Fibroblast of pulmonary artery (primary cell): ENCODE measurements at places on chromosomes 3 and 15.
A peak's percentile ranks its signal among the peaks of the same experiment; 100 is the strongest.

DNA sequence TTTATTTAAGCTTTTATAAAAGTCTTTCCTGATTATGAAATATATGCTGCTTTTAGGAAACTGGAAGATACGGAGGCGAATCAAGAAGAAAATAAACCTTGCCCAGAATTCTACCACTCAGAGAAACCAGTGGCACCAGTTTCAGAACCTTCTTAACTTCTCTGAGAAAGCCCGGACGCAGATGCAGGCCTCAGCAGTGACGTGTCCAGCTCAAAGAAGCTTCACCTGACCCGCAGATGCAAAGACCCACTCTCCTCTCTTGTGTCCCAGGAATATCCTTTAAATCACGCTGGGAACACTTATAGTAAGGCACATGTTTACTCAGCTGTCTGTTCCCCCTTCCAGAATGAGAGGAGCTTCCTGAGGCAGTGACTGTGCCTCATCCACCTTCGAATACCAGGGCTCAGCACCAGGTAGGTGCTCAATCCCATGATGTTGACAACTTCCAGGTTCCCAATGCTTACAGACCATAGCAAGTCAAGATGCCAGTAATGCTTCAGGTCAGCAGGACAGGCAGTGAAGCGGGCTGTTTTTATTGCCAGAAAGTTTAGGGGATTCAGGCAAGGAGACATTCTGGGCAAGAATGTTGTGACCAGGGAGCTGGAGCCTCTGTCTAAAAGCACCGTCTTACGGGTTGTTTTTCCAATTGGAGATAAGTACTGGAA is 39.9 kb upstream of the LDHAL6B start:
- no peak for DNase-seq

- no peak for DNase-seq
These were observed 150.8 kb downstream of the ATP10A start for GRCh38 chr15:25712192-25712960.

DNA sequence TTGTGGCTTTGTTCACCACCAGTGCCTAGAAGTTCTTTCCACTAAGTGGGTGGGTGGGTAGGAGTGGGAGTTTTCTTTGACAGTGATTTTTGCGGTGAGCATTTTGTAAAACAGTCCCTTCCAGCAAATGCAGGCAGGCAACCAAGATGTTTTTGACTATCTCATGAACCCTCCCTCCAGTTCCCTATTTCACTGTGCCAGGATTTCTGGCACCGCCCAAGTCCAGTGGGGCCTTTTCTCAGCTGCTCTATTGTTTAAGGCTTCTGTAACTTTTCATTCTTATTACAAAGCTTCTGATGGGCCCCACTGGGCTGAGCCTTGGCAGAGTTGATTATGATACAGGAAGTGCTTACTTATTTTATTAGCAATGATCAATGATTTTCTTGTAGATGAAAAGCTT is 236.0 kb downstream of the EDEM1 start:
- no peak for DNase-seq

DNA sequence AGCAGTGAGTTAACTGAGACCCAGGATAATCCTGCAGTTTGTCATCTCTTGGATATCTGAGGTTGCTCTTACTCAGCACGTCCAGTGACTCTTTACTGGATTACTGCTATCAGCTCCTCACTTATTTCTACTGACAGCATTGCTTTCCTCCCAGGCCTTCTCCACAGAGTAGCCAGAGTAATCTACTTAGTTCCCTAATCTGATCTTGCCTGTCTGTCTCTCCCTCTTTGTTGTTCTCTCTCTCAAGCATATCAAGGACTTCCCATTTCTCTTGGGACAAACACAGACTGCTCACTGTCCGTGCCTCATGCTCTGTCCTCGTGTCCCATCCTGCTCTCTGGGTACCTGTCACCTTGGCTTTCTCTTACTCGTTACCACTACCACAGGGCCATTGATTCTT is 376.2 kb downstream of the FEZF2 start:
- no peak for DNase-seq

DNA sequence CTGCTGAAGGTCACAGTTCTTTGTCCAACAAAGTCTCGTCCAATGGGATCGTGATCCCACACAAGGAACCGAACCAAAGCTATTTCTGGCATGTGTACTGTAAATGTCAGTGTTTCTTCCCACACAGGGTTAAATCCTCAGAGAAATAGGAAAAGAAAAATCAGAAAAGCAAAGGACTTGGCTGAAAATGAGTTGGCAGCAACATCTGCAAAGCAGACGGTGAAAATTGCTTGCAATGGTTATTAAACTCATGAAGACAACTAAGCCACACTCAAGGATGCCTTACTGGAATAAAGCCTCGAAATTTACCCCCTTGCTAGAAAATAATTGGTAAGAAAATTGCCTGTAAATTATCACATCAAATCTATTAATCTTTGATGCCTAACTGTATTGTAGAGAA is 195.2 kb upstream of the STRIT1 start:
- no peak for DNase-seq

DNA sequence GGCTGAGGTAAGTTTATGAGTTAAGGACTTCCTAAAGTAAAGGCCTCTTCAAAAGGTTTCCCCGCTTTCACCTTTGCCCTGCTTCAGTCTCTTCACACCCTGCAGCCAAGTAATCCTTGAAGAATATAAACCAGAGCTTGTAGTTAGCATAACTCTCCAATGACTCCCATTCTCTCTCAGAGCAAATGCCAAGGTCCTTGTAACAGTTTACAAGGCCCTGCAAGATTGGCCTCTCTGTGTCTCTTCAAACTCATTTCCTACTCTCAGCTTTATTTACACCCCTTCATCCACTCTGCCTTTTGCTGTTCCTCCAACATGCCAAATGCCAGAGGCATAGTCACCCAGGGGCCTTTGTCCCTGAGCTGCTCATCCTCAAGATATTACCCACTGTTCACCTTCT is 60.5 kb upstream of the MME start:
- DNase-seq, result no peak

DNA sequence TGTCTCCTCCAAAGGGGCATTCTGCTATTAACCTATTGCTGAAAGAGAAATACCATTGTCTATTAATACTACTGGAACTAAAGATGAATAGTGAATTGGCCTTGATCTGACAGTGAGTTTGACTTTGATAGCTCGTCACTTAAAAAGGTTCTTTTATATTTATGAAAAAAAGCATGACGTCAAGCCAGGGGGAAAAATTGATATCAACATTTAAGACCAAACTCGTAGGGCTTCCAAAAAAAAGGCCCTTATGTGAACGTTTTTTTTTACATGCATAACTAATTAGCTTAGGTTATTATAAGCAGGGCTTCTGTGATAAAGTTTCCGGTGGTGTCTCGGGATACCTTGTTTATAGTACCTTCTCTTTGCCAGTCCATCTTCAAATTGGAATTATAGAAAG is 63.3 kb upstream of the SAMMSON start:
- DNase-seq, result no peak

DNA sequence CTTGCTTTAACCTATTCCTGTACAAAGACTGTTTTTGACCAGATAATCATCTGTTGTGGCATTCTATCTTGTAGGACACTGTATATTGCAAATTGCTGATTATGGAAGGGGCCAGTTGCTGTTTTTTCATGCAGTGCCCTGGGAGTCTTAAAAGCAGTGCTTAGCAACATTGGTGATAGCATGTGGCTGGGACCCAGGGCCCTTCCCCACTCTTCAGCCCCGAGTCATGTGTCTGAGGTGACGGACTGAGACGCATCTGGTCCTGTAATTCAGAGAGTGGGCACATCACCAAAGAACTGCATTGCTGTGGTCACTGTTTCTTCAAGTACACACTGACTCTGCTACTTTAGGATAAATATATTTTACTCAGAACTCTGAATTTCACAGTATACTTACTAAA is 63.4 kb downstream of the SNRK start:
- DNase-seq, result no peak

- no peak for DNase-seq
These were observed 79.1 kb upstream of the HES1 start for GRCh38 chr3:194056731-194057415.

- DNase-seq, result no peak
These were observed 311.9 kb downstream of the SHQ1 start for GRCh38 chr3:72536206-72536877.

- no peak for DNase-seq
These were observed 84.9 kb upstream of the UBE2E1 start for GRCh38 chr3:23720885-23721284.

DNA sequence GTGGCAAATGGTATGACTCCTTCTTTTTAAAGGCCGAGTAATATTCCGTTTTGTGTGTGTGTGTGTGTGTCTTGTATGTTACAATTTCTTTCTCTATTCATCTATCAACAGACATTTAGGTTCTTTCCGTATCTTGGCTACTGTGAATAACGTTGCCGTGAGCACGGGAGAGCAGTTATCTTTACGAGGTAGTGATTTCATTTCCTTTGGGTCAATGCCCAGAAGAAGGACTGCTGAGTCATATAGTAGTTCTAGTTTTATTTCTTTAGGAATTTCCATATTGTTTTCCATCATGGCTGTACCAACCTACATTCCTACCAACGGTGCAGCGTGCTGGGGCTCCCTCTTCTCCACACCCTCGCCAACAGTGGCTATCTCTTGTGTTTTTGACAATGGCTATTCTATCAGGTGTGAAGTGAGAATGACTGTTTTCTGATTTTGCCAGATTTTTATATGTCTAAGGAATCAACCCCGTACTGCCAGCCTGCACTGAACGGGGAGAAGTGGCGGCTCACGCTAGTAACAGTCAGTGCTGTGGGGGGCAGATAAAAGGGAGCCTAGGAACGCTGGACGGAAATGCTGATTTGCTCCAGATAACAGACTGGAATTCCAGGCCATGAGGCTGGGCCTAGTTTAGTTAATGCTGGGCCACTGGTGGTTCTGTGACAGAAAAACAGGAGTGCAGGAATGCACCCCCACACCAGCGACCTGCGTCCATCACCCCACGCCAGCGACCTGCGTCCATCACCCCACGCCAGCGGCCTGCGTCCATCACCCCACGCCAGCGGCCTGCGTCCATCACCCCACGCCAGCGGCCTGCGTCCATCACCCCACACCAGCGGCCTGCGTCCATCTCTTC is 168.1 kb downstream of the XXYLT1 start:
- peak; percentile 99 for DNase-seq

DNA sequence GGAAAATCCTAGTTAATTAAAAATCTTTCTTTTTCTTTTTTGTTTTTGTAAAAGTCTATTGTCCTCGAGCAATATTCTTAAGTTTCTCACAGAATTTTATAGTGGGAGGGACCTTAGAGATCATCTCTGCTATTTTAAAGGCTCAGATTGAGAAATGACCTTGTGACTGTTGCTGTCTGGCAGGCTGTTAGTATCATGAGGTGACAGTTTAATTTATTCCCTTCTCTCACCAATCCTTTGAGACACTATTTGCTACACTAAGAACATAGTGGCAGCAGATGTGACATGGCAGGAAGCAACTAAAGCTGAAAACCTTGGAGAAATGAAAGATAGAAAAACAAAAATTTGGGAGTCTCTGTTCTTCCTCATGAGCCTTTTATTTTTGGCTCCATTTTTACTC is 24.9 kb downstream of the APPL1 start:
- no peak for DNase-seq

DNA sequence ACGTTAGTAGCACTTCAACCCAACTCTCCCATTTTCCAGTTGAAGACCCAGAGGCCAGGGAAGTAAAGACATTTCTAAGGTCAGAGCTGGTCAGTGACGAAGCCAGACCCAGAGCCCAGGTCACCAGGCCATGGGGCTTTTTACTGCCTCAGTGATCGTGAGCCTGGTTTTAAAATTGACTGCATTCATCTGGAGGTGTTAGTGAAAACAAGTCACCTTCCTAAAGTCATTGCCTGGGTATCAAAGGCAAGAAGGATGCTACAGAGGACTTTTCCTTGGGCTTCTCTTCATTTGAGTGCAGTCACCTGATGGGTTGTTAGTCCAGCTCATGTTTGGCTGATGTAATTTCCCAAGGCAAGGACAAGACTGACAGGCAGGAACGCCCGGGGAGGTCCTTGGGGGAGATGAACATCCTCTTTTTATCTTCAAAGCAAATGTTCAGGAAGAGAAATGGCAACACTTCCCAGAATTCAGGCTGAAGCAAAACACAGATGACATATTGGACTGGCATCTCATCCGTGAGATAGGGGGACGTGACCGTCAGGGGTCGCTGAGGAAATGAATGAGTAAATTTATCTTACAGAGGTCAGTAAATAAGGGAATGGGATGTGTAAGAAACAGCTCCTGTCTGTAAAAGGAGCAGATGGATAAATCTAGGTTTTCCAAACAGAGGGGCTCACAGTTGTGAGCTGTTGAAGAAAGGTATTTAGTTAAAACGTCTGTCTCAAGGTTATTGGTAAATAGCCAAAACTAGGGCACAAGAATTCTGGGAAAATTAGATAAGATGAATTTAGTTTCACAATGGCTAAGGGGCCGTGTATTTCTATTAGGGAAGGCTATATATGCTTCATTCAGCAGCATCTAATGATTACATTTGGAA is 201.2 kb downstream of the OPA1 start:
- peak; percentile 79 for DNase-seq

- DNase-seq, result peak; percentile 44
These were observed 21.0 kb downstream of the ZNF385D start for GRCh38 chr3:21729888-21730459.

GRCh38 chr3:99023590-99024192 is 122.2 kb upstream of the DCBLD2 start:
- DNase-seq, result peak; percentile 72

DNA sequence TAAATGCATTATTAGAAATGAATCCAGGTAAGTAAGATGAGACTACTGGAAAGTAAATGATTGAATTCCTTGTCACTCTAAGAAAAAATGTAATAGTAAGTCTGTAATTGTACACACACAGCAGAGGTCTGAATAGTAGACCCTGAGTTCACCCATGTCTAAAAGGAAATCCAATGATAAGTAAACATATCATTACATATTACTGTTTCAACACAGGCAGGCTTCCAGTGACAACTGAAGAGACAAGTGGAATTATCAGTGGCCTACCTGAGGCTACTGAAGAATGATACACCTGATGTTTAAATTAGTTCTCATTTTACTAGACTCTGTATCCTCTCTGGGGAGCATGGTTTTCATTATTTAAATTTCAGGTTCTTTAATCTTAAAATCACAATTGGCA is 6.2 kb upstream of the CCNL1 start:
- no peak for DNase-seq
